ENCODE measurements at places on chromosomes 1 and 21.

GRCh38 chr1:45753248-45754037 is 3.0 kb upstream of the IPP start:
- no peak for DNase-seq

DNA sequence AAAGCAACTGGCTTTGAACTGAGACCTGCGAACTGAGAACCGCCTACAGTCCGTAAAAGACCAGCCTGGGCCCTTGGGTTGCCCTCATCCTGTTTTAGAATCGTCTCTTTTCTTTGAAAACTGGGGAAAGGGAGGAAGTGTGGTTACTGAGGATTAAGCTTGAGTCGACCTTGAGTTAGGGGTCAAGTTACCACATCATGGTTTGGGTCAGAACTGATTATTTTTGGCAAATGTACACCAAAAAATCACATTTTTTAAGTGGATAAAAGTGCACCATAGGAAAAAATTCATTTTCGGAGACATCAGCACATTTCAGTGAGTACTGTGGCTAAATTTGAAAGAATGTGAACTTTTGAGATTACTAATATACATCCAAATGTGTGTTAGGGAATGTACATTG is 76.9 kb upstream of the KAZN start:
- no peak for DNase-seq

- DNase-seq = no peak
Measured at GRCh38 chr1:35062518-35063196, 16.5 kb upstream of the ZMYM1 start.

- DNase-seq = no peak
Measured at GRCh38 chr1:230860617-230861384, 7.5 kb downstream of the C1orf198 start.

- DNase-seq = no peak
Measured at GRCh38 chr1:27503844-27504587, 14.0 kb upstream of the WASF2 start.

- no peak for DNase-seq
Measured at GRCh38 chr1:12005488-12006166, 13.7 kb upstream of the MIIP start.

GRCh38 chr1:166121010-166121409 is 45.8 kb downstream of the FAM78B start:
- no peak for DNase-seq

- DNase-seq = no peak
Measured at GRCh38 chr1:173447224-173447623, 29.9 kb upstream of the PRDX6 start.

- DNase-seq = no peak
Measured at GRCh38 chr1:201556841-201557571, 18.1 kb downstream of the NAV1 start.

- DNase-seq = no peak
Measured at GRCh38 chr21:41466024-41466820, 40.2 kb downstream of the MX1 start.

- no peak for DNase-seq
Measured at GRCh38 chr1:159866905-159867663, 4.6 kb upstream of the VSIG8 start.

DNA sequence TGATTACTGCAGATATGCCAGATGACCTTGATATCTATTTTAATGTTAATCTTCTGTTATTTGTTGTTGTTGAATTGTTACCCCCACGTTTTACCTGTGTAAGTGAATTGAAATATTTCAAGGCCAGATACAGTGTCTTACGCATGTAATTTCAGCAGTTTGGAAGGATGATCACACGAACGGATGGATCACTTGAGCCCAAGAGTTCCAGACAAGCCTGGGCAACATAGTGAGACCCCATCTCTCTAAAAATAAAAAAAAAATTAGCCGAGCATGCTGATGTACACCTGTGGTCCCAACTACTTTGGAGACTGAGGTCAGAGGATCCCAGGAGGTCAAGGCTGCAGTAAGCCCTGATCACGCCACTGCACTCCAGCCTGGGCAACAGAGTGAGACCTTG is 32.2 kb downstream of the SDCCAG8 start:
- no peak for DNase-seq

GRCh38 chr1:46193285-46193684 is 4.9 kb downstream of the POMGNT1 start:
- DNase-seq = no peak

- no peak for DNase-seq
Measured at GRCh38 chr1:87830432-87830978, 501.8 kb downstream of the LMO4 start.

- no peak for DNase-seq
Measured at GRCh38 chr1:77288275-77288674, 6.5 kb downstream of the AK5 start.

GRCh38 chr1:109807402-109807801 is 43.7 kb upstream of the EPS8L3 start:
- no peak for DNase-seq

DNA sequence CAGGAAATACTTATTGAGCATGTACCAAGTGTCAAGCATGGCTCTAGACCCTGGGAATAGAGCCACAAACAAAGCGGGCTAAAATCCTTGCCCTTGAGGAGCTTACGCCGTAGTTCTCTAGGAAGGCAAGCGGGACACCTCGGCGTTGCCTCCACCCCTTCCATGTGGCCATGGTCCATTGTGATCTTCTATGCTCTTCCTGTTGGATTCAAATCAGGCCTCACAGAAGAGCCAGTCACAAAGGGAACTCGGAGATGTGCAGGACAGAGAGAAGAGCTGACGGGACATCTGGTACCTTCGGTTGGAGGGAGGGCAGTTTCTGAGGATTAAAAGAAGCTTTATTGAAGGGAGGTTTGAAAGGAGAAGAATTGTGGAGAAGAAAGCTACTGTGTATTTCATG is 129.3 kb downstream of the TMEM53 start:
- no peak for DNase-seq

- DNase-seq = peak; percentile 59
Measured at GRCh38 chr21:17819877-17820229, 697 bp upstream of the C21orf91 start.

- no peak for DNase-seq
Measured at GRCh38 chr1:1361233-1361981, 3.1 kb upstream of the MXRA8 start.

- no peak for DNase-seq
Measured at GRCh38 chr1:245241526-245242130, 86.8 kb downstream of the KIF26B start.

DNA sequence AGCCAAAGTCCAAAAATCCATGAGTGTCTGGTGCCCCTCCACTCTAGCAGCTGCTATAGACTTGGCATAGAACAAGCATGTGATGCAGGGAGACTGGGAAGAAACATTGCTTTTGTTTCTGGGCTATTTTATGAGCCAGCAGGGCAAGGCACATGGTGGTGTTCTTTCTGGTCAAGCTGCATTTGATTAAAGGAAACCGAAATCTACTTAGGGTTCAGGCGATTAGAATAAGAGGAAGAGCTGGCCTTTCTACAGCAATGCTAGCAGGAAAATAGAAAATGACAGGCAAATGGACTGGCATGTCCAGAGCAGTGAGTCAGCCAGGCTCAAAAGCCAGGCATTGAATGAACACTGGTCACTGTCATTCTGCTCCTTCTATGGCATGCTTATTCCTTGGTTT is 28.5 kb upstream of the ARHGAP29 start:
- DNase-seq = no peak

GRCh38 chr21:21730512-21730911 is 732.3 kb downstream of the NCAM2 start:
- no peak for DNase-seq

DNA sequence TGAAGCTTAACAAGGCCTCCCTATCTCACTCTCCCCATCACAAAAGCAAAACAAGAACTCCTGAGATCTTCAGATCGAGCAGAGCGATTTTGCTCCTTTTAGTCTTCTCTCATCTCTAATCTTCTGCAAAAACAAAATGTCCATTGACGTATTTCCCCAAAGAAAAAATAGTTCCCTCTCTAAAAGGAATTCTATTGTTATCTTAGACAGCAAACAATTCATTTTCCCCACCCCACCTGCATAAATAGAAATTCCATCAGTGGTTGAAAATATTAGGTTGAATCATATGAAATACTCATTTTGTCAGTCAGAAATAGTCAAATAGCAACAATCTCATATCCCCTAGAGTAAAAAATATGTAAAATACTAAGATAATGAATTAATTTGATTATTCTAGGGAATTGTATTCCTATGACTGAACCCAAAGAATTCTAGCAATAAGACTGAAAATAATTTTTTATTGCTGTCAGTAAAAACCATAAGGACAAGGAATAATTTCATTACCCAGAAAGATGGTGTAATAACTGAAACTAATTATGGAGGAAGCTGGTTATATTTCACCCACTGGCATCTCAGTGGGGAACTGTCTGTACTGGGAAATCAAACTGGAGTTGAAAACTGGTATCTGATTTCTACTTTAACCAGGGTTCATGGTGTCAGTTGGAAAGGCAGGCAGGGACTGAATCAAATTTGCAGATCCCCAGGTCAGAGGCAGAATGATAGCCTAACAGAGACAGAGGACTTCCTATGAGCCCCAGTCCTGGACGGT is 51.3 kb downstream of the RHOU start:
- no peak for DNase-seq

- DNase-seq = no peak
Measured at GRCh38 chr1:52294580-52294979, 71.4 kb downstream of the CC2D1B start.

DNA sequence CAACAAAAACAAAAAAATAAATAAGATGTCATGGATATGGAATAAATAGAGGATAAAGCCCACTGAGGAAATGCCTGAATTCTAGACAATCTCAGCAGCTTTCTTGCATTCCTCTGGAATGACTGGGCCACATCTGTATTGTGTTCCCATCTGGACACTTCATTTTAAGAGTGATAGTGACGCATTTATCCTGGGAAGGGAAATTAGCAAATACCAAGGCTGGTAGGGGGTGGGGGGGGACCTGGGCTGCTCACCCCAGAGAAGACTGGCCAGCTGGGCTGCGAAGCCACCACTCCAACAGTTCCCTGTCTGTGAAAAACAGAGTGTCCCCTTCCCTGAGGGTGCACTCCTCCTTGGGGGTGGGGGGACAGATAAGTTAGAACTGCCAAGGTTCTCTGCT is 106.3 kb downstream of the HIVEP3 start:
- no peak for DNase-seq

- DNase-seq = no peak
Measured at GRCh38 chr1:58815069-58815685, 31.3 kb upstream of the JUN start.

- peak; percentile 68 for DNase-seq
Measured at GRCh38 chr1:24930260-24931145, at the start of gene RUNX3. RUNX3 (minus strand) TSS chr1:24930276; CDS start chr1:24929868, 408 bp downstream.

DNA sequence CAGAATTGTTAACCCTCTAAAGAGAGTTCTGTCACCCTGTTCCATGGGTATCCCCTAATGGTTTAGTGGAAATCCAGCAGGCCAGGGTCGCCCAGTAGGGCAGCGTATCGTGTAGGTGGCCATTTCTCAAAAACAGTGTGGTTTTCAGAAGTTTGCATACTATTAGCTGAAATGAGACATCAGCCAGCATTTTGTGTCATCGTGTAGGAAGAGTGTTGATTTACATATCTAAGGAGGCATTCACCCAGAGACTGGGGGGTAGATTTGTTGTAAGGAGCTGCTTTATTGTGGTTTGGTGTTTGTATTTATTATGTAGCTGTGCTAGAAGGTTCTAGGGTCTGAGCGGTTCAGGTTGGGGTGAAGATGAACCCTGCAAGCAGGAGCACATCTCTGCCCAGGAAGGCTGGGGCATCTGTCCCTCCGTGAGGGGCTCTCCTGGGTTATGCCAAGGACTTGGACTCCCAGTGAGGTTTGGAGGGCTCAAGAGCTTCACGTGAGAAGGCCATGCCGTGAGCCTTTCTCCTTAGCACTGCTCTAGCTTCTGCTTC is 174.4 kb downstream of the PGBD5 start:
- no peak for DNase-seq

DNA sequence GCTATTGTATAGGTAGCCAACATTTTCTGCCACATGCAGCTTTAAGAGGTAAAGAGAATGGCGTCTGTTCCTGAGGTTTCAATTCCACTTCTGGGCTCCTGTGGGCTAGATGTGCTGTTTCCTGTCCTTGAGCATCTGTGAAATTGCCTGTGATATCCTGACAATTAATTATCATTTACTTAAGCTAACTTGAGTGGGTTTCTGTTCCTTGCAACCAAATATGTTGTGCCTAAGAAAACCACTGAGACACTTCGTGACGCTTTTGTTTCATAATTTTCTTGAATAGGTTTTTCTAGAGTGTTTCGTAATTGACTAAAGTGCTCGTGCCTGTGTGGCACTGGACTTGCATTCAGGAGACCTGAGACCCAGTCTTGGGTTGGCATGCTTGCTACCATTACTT is 127.3 kb upstream of the POU3F1 start:
- no peak for DNase-seq

DNA sequence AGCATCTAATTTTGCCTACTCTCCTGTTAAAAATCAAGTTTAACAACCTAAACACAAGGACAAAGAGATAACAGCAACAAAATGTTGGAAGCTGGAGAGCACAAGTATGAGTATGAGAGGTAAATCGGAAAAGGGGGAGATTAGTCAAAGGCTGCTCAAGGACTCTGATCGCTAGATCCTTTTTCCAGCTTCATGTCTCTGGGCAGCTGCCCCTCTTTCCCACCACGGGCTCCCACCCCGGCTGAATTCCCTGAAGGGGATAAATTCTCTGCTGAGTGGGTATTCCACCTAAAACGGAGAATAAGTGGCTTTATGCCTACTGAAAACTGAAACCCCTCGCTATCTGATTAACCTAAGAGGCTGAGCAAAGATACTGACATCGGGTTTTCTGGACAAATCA is 696 bp upstream of the CTBS start:
- no peak for DNase-seq

DNA sequence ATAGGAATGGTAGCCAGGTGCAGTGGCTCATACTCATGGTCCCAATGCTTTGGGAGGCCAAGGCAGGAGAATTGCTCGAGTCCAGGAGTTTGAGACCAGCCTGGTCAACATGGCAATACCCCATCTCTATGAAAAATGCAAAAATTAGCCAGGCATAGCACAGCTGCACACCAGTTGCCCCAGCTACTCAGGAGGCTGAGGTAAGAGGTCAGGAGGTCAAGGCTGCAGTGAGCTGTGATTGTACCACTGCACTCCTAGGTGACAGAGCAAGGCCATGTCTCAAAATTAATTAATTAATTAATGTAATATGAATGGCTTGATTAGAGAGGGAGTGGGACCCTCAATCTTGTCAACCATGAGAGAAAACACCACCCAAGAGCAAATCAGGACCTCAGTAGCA is 198.7 kb upstream of the DUSP10 start:
- DNase-seq = no peak

DNA sequence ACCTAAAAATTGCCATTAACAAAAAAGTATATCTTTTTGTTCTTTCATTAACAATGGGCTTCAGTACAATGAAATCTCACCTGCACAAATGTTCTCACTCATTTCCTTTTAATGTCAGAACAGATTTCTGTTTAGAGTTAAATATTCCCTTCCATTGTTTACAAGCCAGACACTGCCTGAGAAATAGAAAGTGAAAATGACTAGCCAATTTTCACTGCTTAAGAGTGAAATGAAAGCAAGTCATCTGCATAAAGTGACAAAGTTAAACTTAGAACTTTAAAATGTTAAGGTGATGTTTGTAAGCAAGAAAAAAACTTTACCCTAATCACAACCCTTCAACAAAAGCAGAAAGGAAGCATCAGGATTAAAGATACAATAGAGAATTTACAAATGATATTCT is 27.5 kb downstream of the COA6 start:
- no peak for DNase-seq
